Cortex of kidney (tissue), 1 donor: ENCODE measurements at places on chromosomes 6 and 20.

- DNase-seq: no peak
Observed at GRCh38 chr20:21395666-21396598, 1.4 kb downstream of the NKX2-4 start.

GRCh38 chr6:19705606-19706005 lies 131.6 kb upstream of the ID4 start:
- DNase-seq: no peak

GRCh38 chr20:43022568-43022967 lies 167.1 kb downstream of the PTPRT start:
- DNase-seq: no peak

DNA sequence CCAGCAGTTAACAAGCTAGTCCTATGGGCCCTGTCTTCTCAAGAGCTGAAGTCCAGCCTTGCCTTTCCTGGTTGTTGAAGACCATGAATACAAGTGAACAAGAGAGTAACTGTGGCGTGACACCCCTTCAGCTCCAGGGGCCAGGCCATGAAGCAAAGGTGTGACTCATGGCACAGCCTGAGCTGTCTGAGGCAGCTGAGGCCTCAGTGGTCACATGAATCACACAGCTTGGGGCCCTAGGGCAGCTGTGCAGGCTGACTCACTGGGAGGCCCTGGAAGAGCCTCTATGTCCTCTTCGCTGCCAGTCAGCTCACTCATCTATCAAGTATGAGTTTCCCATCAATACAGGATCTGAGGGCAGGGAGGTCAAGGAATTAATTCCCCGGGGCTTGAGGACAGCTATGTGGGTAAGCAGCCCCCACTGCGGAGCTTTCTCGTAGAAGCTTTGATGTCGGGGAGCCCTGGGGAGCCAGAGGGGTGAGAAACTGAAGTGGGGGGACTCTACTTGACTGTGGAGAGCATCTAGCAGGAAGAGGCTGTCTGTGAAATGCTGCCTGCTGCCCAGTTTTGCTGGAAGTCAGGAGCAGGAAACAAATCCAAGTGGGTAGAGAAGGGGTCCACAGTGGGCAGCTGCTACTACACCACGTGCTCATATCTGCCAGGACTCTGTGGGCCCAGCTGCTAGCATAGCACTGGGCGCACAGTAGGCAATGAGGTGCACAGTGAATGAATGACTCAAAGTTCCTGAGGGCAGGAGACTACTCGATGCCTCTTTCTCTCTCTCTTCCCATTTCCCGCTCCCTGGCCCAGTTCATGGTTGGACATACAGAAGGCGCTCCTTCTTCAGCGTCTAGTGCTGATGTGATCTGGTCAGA lies 13.7 kb upstream of the FAM83C start:
- no peak for DNase-seq

GRCh38 chr6:83252719-83253118 lies 59.6 kb downstream of the RWDD2A start:
- DNase-seq: no peak

GRCh38 chr6:169289257-169289618 lies 35.6 kb upstream of the THBS2 start:
- DNase-seq: no peak

DNA sequence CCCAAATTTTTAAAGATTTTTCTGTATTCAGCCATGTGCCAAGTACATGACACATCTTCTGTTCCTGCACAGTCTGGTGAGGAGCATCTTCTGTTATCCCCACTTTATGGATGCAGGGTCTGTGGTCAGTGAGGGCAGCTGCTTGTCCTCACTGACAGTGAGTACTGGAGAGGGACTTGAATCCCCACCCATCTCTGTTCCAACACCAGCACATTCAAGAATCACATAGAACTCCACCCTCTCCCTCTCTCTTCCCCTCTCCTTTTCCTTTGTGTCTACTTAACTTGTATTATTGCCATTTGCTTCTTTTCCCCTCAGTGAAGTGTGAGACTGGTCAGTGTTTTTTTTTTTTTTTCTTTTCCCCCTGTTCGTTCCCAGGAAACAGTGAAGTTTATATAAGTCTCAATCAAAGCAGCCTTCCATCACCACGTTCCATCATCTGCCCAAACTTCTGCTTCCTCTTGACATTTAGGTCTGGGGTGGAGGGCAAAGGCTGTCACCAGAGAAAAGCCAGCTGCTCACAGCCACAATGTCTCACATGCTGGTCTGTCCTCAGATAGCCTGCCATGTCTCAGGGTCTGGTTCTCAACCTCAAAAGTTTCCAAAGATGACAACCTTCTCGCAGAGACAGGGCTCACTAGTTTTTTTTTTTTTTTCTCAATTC lies 110.0 kb upstream of the SSTR4 start:
- DNase-seq: no peak

- DNase-seq: no peak
Observed at GRCh38 chr6:46058951-46059350, 43.3 kb upstream of the CLIC5 start.

DNA sequence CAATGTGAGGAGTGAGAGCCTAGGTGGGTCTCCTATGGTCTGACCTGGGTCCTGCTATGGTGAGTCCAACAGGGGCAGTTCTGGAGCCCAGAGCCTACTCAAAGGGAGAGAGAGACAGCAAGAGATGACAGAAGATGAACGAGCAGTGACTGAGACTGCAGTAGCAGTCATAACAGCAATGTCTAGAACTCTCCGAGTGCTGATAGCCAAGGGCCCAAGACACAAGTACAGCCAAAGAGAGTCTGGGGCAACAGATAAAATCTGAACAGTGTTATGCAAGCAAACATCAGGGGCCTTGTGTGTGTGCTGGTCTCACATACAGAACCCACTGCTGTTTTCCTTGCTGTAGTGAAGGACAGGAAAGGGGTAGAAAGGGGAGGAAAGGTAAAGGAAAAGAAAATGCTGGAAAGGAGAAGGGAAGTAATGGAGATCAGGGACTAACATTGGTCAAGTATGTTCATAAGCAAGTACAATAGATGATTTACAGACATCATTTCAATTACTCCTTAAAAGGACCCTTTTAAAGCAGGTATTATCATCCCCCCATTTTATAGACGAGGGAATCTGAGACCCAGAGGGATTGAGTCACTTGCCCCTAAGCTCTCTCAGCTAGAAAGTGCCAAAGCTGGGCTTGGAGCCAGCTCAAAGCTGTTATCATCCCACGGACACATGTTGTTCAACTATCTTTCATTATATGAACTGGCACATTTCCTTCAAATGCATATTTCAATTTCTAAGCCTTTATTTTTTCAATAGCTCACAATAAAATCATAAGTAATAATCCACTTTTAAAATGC lies 182.3 kb upstream of the RAB32 start:
- DNase-seq: no peak

DNA sequence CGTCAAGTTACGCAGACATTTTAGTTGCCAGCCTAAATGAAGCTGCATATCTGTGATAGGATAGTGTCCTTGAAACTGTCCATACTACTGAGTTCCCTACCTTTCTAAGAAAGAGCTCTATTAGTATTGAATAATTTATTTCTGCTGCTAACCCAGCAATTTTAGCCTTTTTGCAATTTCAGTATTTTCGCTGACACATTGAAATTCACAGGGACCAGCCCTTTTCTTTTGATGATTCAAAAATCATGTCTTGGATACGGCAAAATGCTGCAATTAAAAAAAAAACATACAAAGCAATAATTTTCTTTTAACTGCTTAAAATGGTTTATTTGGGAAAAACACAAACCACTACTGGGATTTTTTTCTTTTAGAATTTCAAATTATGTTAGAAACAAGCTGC lies 563.3 kb downstream of the TBC1D32 start:
- DNase-seq: no peak

DNA sequence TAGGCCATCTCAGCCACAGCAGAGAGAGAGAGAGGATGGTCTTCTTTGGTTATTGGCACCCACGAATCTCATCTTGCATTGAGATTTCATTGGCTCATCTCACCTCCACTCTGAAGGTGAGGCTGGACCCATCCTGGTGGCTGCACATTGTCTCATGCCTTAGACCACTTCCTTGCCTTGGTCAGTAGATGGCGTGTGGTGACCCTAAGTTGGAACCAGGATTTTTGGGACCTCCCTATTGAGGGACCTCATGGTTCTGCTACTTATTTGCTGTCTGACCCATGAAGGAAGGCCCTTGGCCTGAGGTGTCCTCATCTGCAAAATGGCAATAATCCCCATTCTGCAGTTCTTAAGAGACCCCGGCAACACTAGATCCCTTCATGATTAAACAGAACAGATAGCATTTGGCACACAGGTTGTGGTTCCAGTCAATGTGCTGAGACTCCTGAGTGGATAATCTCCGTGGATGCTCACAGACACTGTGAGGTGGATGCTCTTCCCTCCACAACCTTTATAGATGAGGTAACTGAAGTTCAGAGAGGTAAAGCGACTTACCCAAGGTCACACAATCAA lies 21.5 kb upstream of the AAR2 start:
- no peak for DNase-seq

DNA sequence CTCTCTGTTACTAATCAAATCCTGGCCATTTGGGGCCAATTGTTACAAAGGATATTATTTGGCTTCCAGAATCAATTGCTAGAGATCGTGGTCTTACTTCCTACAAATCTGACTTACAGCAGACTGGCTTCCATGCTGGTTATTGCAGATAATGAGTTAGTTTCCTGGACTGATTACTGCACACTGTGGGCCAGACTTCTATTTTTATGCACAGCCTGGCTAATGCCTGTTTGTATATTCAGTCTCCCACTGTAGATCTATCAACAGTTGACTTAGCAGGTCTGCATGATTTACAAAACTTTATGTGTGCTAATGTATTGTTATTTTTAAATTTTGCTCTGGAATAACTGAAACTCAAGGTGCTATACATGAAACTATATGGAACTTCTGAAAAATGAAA lies 25.8 kb upstream of the FBXL4 start:
- DNase-seq: no peak
